Uterus (tissue), 4 donors: ENCODE measurements at places on chromosomes 11 and 22. TPM values are rescaled to one million over a fixed set of nuclear protein-coding genes. Genes with fewer than 3 reads are reported as not detected.

DNA sequence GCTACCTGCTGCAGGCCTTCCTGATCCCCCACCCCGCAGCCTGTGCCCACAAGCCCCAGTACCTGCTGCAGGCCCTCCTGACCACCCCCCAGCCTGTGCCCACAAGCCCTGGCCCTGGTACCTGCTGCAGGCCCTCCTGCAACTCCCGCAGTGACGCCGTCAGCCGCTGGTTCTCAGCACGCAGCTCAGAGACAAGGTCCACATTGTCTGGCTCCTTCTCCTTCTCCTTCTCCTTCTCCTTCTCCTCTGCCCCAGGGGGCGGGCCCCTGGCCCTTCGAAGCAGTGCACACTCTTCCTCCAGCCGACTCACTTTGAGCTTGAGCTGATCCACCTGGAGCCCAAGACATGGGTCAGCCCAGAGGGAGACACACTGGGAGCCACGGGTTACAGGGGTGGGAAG is 9.1 kb downstream of the CARD10 start:
- peaks cover 6% of the 10 kb centered on the region for H3K4me1 ChIP-seq
- no peaks in the 10 kb centered on the region for H3K36me3 ChIP-seq
- H3K27ac ChIP-seq = no peak overlapping the region
- DNase-seq = no peak

GRCh38 chr22:40509401-40510134 is 127.0 kb downstream of the MRTFA start:
- no peaks in the 10 kb centered on the region for H3K27me3 ChIP-seq
- H3K4me1 ChIP-seq = peaks cover 18% of the 10 kb centered on the region
- no peak overlapping the region for H3K4me3 ChIP-seq
- H3K27ac ChIP-seq = peak overlapping the region; percentile 87
- peak; percentile 69 for DNase-seq

DNA sequence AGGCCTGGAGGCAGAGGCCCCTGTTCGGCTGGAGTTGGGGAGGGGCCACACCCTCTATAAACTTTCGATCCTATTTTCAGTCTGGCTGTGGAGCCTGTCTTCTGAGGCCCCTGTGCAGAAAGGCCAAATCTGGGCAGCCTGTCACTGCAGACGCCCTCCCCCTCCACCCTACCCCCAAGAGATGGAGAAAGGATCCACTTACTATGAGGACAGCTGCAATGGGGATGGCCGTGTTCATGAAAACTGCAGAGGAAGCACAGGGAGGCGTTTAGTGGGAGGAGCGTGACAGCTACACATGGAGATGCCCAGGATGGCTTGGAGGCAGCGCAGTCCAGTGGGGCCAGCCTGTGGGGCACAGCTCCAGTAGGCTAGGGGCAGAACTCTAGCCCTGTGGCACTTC is 43.5 kb upstream of the KCNJ11 start:
- no peak overlapping the region for H3K4me3 ChIP-seq
- H3K36me3 ChIP-seq = no peaks in the 10 kb centered on the region
- no peaks in the 10 kb centered on the region for H3K4me1 ChIP-seq
- DNase-seq = no peak

LIF gene
- under 0.01 TPM for total RNA-seq

KRTAP5-9 gene
- not detected for total RNA-seq

DNA sequence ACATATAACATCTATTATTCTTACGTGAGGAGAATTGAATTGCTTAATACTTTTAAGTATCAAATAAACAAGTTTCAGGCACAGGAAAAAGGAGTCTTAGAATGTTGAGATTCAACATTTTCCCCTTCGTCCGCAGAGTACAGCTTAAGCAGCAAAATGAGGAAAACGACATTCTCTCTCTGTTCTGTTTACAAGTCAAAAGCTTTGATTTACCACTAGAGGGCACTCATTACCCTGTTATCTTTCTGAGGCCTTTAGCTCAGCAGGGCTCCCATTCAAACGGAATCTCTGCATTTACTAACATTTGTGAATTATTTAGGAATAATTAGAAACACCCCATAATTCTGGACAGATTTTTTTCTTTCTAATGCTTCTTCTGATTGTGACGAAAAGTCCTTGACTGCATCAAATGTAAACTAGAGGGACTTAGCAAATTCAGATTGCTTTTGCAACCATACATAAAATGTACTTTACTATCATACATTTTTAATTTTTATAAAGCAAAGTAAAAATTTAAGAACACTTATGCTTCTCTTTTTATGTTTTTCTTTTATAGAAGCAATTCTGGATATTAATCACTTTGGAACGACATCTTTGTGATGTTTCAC is 75.0 kb downstream of the JRKL start:
- no peak for DNase-seq
- peaks cover 3% of the 10 kb centered on the region for H3K27me3 ChIP-seq
- H3K4me1 ChIP-seq = no peaks in the 10 kb centered on the region
- no peak overlapping the region for H3K4me3 ChIP-seq
- H3K27ac ChIP-seq = no peak overlapping the region

DNA sequence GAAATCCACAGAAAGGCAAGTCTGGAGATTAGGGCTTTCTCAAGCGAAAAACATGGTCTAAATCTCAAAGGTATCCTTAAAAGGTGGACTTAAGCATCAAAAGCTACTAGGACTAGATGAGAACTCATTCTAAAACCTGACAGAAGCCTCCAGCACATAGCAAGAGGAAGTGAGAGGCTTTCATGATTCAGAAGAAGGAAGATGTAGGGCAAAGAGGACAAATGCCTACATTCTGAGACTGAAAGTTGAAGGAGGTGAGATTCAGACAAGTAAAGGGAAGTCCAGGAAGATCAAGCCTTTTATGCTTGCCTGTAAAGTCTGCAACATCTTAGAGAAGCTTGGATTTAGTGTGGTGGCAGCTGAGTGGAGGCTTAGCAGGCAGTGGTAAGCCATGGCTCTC is 98.9 kb downstream of the PGR start:
- peaks cover 6% of the 10 kb centered on the region for H3K4me1 ChIP-seq
- peak overlapping the region; percentile 69 for H3K27ac ChIP-seq
- no peak overlapping the region for H3K4me3 ChIP-seq
- H3K36me3 ChIP-seq = no peaks in the 10 kb centered on the region
- DNase-seq = no peak

DNA sequence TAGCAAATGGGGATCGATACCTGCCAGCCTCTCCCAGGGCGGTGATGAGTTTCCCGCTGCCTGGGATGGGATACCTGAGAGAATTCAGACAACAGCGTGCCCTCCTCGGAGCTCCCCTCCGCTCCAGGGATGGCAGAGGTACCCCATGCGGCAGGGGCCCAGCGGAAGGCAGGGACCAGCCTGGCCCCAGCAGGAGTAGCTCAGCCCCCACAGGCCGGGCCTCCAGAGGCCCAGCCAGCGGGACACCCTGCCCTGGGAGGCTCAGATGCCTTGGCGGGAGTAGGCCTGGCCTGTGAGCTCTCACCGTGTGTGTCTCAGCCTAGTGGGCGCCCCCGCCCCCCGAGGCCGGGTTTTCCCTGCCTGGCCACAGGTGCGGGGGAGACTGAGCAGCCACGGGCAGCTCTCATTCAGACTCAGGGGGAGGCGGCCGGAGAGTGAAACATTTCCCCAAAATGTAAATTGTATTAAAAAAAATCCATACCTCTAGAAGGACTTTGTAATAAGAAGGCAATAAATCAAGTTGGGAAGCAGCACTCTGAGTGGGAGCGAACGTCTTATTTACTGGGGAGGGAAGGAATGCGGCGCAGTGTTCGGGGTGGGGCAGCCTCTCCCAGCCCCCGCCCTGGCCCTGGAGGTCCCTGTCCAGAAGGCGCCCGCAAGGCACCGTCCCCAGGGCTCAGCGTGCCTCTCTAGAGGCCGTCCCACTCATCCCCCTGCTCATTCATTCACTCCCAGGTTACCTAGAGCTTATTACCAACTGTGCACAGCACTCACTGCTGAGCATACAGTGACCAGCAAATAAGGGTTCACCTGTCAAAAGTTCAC is 888.0 kb downstream of the BRD1 start:
- H3K36me3 ChIP-seq = no peaks in the 10 kb centered on the region
- H3K4me3 ChIP-seq = no peak overlapping the region
- H3K27ac ChIP-seq = no peak overlapping the region
- H3K4me1 ChIP-seq = no peaks in the 10 kb centered on the region
- DNase-seq = no peak

- H3K27ac ChIP-seq = no peak overlapping the region
- H3K36me3 ChIP-seq = no peaks in the 10 kb centered on the region
- no peaks in the 10 kb centered on the region for H3K4me1 ChIP-seq
- DNase-seq = no peak
- H3K4me3 ChIP-seq = no peak overlapping the region
Observed at GRCh38 chr11:83023410-83023809, 48.3 kb downstream of the RAB30 start.

GRCh38 chr11:132712466-132712865 is 819.8 kb downstream of the OPCML start:
- no peaks in the 10 kb centered on the region for H3K27me3 ChIP-seq
- H3K27ac ChIP-seq = no peak overlapping the region
- no peak for DNase-seq
- H3K4me3 ChIP-seq = no peak overlapping the region
- no peaks in the 10 kb centered on the region for H3K36me3 ChIP-seq

SLC29A2 gene
- not detected for total RNA-seq
